ENCODE measurements at places on chromosomes 7 and 10.

- DNase-seq: no peak
Measured at GRCh38 chr7:698515-699475, 27.7 kb upstream of the DNAAF5 start.

GRCh38 chr7:107995184-107996071, 7.5 kb downstream of the LAMB1 start:
- no peak for DNase-seq

- DNase-seq: no peak
Measured at GRCh38 chr10:3408603-3409365, 236.2 kb upstream of the PITRM1 start.

GRCh38 chr10:100656454-100656853, 88.9 kb upstream of the PAX2 start:
- no peak for DNase-seq

GRCh38 chr7:104653825-104654401, 325.5 kb downstream of the LHFPL3 start:
- no peak for DNase-seq

- no peak for DNase-seq
Measured at GRCh38 chr7:131109011-131109758, 218.5 kb upstream of the MKLN1 start.

DNA sequence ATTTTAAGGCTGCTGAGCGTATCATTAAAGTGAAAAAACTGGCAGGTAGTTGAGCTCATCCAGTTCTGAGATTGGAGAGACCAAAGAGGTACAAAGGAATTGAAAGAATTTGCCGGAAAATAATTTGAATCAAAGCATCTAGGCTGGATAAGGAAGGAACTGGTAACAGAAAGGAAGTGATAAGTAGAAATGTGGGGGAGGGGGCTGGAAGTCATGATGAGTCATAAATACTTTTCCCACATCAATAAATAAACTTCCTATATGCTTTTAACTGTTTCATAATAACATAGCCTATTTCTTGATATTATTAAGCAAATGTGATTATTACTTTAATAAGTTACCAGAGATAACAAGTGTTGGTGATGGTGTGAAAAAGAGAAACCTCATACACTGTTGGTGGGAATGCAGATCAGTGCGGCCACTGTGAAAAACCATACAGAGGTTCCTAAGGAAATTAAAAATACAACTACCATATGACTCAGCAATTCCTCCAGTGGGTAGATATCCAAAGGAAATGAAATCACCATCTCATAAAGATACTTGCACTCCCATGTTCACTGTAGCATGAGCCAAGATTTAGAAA, 27.0 kb downstream of the ZNF438 start:
- DNase-seq: no peak

DNA sequence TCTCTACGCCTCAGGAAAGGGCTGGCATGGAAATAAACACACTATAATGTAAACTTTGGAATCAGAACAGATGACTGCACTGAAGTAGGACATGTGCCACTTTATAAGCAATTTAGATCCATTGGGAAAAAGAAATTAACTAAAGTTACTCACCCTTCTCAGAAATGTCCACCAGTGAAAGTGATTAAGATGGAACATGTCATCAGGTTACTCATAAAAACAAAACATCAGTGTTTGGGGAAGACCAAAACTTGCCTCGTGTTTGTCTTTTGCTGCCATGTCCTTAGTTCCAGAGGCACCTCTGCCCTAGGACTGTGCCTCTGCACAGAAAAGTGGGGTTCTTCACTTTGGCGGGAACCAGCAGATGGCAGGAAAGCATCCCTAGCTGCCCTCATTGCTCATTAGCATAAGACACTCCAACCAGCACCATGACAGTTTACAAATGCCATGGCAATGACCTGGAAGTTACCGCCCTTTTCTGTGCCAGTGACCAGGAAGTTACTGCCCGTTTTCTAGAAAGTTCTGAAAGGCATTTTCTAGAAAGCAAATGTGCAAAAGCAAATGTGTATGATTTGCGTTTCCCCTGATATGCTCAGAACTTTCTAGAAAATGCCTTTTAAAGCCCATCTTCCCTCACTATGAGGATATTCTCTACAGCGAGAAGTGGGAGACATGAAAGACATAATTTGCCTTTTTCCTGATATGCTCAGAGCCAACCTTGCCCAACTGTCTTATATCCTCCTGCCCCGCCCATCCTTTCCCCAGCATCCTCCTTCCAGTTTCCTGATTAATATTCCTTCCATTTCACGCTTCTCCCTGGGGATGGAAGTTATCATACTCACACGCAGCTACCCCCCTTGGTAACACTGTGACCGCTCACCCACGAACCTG, 258.2 kb downstream of the USP6NL start:
- no peak for DNase-seq

DNA sequence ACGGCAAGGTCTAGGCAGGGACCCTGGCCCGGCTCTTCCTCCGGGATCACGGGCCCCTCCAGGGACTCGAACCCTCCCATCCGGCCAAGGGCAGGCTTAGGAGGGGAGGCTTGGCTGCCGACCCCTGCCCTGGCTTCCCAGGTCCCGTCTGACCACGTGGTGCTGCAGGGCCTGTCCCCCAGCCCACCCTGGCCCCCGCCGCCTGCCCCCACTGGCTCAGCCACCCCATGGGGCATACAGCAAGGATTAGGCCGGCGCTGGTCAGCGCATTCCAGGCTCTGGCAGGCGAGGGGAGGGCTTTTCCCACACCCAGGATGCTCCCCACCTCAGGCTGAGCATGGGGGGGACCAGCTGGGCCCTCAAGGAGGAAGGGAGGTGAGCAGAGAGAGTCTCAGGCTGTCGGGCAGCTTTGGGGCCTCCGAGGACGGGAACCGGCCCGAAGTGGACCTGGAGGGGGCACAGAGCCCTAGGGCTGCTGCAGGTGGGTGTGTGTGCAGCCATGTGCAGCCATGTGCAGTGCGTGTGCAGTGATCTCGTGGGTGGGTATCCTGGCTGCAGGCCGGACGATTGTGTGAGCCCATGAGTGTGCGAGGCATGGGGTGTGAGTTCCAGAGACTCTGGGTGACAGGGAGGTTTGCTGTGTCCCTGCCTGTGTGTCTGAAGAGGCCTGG, 713 bp upstream of the GRIFIN start:
- DNase-seq: no peak

DNA sequence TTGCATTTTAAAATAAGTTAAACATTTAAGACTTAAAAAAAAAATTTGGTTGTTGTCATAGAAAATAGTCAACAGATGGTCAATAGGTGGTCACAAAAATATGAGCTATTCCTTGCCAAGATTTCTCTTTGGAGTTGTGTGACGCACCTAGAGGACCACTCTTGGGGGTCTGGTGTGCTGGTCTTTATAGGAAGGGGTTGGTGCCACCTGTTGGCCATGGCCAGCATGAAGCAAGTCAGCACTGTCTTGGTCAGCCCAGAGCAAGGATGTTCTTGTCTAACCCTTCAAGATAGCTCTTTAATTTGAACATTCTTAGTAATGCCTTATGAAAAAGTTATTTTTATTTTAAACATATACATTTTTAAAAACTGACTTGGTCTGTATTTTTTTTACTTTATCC, 267.9 kb upstream of the CNTNAP2 start:
- DNase-seq: no peak

DNA sequence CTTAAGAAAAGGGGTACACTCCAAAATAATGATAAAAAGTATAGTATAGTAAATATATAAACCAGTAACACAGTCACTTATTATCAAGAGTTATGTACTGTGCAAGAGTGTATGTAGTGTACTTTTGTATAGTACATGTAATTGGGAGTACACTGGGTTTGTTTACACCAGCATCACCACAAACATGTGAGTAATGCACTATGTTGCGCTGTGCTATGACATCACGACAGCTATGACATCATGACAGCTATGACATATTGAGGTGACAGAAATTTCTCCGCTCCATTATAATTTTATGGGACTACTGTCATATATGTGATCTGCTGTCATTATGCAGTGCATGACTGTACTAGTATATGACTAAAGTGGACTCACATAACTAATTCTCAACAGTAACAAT, 84.6 kb downstream of the KMT2C start:
- DNase-seq: no peak

GRCh38 chr10:5532618-5533097, 7.9 kb downstream of the CALML3 start:
- no peak for DNase-seq

- no peak for DNase-seq
Measured at GRCh38 chr10:6382081-6382480, 179.3 kb downstream of the PFKFB3 start.

GRCh38 chr7:55571511-55572377, 558 bp downstream of the VOPP1 start:
- DNase-seq: no peak

- no peak for DNase-seq
Measured at GRCh38 chr7:152677808-152678670, 2.1 kb upstream of the XRCC2 start.

- DNase-seq: no peak
Measured at GRCh38 chr7:20407585-20408466, 77.1 kb downstream of the ITGB8 start.

- DNase-seq: no peak
Measured at GRCh38 chr7:85567983-85568382, 381.1 kb upstream of the SEMA3D start.

GRCh38 chr10:131841661-131842139, 59.1 kb upstream of the PPP2R2D start:
- DNase-seq: no peak

- DNase-seq: no peak
Measured at GRCh38 chr7:50296799-50297198, 7.7 kb upstream of the IKZF1 start.

GRCh38 chr7:158268816-158269535, 318.6 kb downstream of the PTPRN2 start:
- DNase-seq: no peak

- DNase-seq: no peak
Measured at GRCh38 chr7:21070571-21071090, 283.9 kb upstream of the SP8 start.

GRCh38 chr10:13684806-13685482, 98.2 kb downstream of the PRPF18 start:
- no peak for DNase-seq

GRCh38 chr10:130403153-130404075, 267.2 kb downstream of the GLRX3 start:
- no peak for DNase-seq

DNA sequence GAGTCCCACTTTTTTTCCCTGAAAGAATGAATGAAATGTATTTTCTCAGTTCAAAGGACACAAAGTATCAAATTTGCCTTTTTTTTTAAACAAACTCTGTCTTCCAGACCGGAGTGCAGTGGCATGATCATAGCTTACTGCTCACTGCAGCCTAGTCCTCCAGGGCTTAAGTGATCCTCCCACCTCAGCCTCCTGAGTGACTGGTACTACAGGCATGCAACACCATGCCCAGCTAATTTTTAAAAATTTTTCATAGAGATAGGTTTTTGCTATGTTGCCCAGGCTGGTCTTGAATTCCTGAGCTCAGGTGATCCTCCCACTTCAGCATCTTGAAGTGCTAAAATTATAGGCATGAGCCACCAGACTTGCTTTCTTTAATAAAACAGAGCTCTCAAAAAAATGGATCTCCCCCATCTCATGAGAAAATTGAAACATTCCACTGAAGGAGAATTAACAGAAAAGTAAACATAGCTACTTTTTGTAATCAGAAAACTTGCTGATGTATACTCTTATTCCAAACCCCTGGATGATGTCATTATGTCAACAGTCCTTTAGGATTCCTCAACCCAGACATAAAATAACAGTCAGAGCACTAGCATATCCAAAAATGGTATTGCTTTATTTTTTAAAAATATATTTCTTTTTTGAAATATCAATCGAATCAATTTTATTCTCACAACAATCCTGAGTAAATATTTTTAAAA, 12.3 kb upstream of the TRDMT1 start:
- DNase-seq: no peak

DNA sequence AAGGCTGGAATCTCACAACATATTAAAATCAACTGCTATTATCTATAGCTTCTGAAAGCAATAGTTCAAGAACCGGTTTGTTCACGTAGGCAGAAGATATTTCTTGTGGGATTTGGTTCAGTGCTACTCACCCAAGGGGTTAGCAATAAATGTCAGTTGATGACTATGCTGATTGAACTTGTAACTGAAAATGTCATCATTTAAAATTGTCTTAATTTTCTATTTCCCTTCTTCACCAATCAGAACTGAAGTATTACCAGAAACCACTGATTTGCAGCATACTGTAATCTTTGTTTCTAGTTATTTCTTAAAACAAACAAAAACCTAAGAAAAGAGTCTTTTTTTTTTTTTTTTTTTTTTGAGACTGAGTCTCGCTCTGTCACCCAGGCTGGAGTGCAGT, 46.1 kb downstream of the CPEB3 start:
- DNase-seq: no peak

DNA sequence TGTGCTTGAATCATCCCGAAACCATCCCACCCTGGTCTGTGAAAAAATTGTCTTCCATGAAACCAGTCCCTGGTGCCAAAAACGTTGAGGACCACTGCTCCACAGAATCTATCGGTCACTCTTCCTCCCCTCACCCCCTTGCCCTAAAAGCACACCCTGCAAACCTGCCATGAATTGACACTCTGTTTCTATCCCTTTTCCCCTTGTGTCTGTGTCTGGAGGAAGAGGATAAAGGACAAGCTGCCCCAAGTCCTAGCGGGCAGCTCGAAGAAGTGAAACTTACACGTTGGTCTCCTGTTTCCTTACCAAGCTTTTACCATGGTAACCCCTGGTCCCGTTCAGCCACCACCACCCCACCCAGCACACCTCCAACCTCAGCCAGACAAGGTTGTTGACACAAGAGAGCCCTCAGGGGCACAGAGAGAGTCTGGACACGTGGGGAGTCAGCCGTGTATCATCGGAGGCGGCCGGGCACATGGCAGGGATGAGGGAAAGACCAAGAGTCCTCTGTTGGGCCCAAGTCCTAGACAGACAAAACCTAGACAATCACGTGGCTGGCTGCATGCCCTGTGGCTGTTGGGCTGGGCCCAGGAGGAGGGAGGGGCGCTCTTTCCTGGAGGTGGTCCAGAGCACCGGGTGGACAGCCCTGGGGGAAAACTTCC, 784 bp upstream of the SERPINE1 start:
- no peak for DNase-seq

GRCh38 chr10:119290301-119291048, 83.1 kb downstream of the GRK5 start:
- no peak for DNase-seq

DNA sequence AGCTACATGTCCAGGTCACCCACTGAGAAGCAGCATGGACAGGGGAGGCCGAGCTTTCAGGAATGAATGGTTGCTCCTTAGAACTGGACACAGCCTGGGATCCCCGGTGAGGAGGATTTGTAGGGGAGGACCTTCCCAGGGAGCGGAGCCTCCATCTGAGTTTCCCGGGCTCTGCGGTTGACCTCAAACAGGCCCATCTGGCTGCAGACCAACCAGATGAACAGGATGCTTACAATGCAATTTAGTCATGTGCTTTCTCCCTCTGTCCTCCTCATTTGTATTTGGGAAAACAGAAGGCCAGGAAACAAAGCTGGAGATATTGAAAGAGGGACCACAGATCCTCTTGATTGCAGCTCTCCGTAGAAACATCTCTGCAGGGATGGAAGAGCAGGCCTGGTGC, 104.8 kb downstream of the EMX2 start:
- no peak for DNase-seq

DNA sequence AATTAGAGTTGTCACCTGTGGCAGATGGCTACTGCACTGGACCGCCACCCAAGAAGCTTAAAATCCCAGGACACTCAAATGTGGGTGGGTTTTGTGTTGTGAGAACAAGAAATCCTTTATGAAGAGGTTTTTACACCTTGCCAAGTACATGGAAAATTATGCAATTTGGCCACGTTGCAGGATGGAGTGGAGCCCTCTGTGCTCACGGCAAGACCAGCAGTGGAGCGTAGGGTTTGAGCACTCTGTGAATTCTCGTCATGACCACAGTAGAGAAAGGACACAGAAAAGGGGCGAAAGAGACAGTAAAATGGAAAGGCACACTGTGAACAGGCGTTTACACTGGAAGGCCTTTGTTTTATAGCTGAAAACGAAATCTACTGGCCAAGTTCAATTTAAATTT, 222.6 kb downstream of the ADARB2 start:
- DNase-seq: no peak

Data from GM18507 (cell line).